ENCODE measurements at places on chromosomes 5 and 9.

- no peak for DNase-seq
These were observed 166.2 kb downstream of the HSD17B3 start for GRCh38 chr9:96135753-96136290.

DNA sequence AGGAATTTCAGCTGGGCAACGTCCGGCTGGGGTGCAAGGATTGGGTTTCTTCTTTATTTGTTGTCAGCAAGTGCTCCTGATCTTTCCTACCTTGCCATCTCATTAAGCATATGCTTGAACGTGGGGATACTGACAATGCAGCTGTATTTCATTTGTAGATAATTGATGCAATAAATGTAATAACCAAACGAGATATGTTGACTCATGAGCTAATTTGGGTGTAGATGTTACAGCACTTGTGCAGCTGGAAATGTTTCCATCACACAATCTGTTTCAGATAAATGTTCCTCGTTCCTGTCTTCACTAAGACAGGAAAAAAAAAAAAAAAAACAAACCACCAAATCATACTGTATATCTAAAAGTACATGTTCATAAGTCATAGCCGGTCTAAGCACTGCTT lies 123.8 kb downstream of the DMRT2 start:
- DNase-seq: no peak

GRCh38 chr5:2031581-2031980 lies 148.9 kb upstream of the IRX4 start:
- no peak for DNase-seq

- DNase-seq: no peak
These were observed 12.2 kb upstream of the HMGCR start for GRCh38 chr5:75324791-75325190.

DNA sequence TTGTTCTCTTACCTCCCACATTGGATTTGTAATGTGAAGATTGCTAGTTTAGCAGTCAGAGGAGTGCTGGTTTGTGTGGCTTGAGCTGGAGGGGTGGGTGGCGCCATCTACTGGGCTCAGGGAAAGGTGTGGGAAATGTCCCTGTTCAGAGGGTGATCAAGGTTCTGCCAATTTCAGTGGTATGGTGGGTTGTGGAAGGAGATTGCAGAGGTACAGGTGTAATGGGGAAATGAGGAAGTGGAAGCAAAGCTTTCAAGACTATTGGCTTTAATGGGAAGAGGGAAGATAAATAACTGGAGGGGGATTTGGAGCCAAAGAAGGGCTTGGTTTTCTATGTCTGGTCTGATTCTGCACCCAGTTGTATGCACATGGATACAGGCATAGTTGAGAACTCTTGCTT lies 76.4 kb downstream of the OSMR start:
- DNase-seq: peak; percentile 51

- no peak for DNase-seq
These were observed 9.1 kb downstream of the GFPT2 start for GRCh38 chr5:180343831-180344695.

Measured in NCI-H2081 (cell line).